ENCODE measurements at places on chromosomes 5 and 9.

DNA sequence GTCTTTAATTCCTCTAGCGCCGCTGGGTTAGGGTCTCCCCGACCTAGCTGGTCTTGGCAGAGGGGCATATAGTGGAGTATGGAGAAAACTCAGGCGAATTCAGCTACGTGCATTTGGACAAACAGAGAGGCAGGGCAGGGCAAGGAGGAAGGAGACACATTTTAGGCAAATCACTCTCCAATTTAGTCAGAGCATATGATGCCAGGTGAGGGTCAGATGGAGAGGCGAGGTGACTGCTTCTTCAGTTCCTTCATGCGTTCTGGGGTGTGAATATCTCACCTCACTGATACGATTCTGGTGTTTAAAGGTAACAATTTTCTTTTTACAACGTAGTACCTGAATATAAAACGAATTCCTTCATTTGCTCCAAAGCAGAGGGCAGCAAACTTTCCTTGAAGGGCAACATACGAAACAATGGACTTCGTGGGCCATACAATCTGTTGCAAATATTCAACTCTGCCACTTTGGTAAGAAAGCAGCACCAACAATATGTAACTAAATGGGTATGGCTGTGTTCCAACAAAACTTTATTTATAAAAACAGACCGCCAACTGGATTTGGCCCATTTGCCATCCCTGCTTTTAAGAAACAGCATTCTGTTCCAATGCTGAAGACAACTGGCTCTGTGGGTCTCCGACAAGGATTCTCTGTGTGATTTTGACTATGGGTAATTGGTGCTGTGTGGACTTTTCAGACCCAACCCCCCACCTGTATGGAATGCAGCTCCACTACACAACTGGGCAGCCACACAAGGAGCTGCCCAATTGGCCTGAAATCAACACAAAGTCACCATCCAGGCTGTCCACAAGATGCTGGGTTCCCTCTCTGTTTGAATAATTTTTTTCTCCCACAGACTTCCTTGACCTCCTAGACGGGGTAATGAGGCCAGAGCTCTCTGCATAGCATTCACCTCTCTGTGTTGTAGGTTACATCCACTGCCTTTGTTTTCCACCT lies 53.8 kb downstream of the RAPGEF1 start:
- DNase-seq: no peak

DNA sequence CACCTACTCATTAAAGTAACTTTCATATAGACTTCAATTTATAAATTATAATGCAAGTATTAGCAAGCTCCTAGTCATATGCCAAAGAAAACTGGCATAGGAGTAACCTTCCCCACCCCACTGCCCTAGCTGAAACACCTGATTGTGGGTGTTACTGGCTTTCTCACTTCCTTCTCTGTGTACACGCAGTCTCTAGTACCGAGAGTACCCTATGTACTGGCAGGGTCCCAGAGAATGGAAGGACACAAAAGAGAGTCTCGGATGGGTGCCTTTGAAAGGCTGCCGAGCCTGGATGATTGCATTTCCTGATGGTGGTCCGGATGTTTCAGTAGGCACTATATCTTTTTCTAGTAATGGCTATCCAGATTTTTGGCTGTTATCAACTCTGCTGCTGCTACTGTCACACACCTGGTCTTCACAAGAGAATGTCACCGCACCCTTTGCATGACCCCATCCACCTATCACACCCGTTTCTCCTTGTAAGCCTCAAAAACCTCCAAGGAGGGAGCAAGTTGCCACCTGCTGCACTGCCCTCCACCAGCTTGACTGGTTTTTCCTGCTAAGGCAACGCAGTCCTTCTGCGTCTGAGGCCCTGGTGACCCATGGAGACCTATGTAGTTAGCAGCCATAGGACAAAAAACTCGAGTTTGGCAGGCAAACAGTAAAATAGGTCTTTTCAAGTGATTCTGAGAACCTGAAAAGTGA lies 53.8 kb upstream of the CLINT1 start:
- DNase-seq: no peak

DNA sequence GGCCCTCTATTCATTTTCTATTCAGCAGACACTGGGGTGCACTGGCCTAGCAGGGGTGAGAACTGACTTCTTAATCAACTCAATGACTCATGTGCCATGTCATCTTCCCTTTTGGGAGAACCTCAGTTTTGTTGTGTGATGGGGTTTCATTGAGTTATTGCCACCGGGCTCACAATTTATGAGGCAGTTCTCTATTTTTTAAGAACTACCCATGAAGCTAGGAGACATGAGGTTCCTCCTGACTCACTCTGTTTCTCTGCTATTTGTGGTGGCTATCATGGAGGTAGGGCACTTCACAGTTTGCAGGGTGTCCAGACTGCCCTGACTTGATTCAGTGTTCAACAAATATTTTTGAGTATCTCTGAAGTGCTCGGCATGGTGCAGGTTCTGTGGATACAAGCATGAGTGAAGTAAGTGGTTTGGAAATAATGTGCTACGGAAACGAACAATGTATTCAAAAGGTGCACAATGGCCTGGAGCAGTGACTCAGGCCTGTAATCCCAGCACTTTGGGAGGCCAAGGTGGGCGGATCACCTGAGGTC lies 39.3 kb downstream of the SPARC start:
- no peak for DNase-seq

DNA sequence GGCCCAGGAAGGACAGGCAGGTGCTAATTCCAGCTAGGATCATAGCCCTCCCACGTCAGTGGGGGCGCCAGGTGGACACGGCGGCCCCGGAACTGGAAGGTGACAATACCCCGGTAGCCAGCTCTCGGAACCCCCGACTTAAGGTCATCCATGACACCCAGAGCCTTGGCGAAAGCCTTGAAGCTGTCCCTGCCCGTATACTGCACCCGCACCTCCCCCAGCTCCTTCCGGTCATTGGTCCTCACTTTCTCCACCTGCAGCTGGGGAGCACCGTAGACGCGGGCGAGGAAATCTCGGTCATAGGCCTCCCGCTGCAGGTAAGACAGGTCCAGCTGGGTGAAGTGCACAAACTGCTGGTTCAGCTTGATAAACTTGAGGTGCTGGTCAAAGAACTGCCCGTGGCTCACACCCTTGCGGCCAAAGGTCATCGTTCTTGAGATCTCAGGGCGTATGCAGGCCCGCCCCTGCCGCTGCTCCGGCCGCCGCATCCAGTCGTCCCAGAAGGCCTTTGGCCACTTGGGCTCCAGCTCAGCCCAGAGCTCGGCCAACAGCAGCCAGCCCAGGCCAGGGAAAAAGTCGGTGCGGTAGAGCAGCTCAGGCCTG lies 10.9 kb downstream of the MGAT1 start:
- DNase-seq: no peak

- DNase-seq: no peak
Observed at GRCh38 chr5:5783021-5783420, 360.5 kb downstream of the ICE1 start.

DNA sequence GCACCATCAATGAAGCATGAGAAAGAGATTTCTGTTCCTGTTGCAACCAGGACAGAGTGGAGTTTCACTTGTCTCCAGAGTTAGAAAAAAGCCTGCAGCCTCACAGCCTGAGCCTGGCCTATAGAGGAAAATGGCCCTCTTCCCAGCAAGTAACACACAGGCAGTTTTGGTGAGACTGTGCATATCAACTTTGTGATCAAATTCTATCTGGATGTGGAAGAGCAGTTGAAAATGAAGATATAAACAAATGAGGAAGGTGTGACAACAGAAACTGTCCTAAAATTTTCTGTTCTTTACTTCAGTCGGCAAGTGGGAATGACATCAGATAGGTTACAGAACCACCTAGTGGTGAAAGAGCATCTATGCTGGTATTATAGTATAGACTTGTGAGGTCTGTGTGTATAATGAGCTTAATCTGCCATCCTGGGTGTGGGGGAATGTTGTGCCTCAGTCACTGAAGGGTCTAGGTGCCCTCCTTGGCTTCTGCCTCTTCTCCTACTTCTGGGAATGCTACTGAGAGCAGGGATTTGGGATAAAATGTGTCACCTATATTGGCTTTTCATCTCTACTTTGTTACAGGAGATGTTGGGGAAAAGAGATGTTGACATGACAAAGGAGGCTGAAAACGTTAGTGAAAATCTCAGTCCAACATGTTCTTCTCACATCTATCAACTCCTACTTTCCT lies 28.2 kb downstream of the YIPF5 start:
- no peak for DNase-seq

Measured in activated gamma-delta T cell treated with anti-CD3 and anti-CD28 coated beads, Interleukin-2, amount 50 U/mL, for 16 hours (primary cell).